Activated B cell treated with CpG ODN at 0.5 μM for 24 hours (primary cell): ENCODE measurements at places on chromosomes 5 and 9.

DNA sequence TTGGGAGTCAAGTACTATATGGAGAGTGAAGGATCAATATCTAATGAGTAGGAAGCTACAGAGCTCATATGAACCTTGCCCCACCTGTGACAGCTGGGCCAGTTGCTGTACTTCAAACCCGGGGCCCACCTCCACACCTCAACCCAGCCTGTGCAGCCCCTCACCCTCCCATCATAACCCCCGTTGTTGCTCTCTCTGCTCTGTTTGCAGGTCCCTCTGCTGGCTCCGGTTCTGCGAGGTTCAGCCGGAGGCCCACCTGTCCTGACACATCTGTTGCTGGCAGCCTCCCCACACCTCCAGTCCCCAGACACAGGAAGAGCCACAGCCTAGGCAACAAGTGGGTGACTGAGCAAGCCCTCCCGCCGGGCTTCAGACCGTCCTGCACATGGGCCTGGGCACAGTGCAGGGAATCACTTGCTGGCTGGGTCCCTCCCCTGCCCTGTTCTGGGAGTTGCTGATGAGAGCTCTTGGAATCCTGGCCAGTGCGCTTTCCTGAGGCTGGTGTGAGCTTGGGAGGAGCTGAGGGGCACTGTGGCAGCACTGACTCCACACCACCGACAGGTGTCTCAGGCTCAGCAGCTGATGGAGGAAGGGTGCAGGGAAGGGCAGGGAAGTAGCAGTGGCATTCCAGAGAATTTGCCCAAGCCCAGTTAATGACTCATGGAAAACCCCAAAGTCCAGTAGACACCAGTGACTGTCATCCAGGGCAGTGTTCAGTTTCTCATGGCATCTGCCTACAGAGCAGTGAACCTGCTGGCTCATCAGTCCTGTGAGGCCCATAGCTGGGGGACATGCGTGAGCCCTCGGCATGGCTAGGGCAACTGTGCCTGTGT lies 69.5 kb upstream of the GARNL3 start:
- no peak for DNase-seq

- DNase-seq = no peak
Measured at GRCh38 chr5:40676613-40677343, 2.9 kb upstream of the PTGER4 start.

DNA sequence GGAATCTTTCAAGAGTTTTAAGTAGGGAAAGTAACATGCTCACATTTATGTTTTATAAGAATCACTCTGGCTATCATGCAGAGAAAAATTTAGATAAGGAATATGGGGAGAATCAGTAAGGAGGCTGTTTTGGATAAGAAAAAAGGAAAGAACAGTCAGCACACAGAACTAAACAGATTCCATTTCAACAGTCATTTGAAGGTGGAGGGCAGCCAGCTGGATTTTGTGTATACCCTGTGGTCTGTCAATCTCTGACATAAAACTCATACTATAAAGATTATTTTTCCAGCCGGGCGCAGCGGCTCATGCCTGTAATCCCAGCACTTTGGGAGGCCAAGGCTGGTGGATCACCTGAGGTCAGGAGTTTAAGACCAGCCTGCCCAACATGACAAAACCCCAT lies 64.2 kb downstream of the PCA3 start:
- DNase-seq = no peak

- no peak for DNase-seq
Measured at GRCh38 chr5:90558344-90559192, at the start of gene ADGRV1. TSS of gene ADGRV1 (plus strand) at chr5:90558797. CDS start at chr5:90558896, 99 bp downstream.

DNA sequence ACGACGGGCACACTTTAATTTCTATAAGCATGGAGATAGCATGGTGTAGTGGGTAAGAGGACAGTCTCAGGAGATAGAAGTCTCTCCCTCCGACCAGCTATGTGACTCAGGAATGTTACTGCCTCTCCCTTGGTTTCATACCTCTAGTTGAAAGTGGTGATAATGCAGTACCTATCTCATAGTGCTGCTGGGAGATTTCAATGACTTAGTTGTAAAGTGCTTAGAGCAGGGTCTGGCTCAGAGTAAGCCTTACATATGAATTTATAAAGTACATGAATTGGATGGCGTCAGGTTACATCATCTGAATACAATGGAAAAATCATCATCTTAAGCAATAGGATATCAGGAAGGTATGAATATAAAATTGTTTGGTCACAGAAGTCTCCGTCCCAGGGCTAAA lies 952.8 kb upstream of the EDIL3 start:
- no peak for DNase-seq

GRCh38 chr9:6758248-6758497 lies 400 bp downstream of the KDM4C start:
- no peak for DNase-seq

DNA sequence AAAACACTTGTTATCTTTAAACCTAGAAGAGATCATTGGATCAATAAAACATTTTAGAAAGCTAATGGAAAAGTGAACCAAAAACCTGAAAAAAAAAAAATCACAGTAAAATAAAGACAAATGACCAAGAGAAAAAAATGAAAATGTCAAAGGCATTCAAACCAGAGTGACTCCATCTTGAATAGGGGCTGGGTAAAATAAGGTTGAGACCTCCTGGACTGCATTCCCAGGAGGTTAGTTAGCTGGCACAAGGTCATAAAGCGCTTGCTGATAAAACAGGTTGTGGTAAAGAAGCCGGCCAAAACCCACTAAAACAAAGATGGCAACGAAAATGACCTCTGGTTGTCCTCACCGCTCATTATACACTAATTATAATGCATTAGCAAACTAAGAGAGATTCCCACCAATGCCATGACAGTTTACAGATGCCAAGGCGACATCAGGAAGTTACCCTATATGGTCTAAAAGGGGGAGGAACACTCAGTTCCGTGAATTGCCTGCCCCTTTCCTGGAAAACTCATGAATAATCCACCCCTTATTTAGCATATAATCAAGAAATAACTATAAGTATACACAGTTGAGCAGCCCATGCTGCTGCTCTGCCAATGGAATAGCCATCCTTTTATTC lies 116.7 kb upstream of the NEK6 start:
- no peak for DNase-seq

- no peak for DNase-seq
Measured at GRCh38 chr5:40485021-40485998, 194.4 kb upstream of the PTGER4 start.

DNA sequence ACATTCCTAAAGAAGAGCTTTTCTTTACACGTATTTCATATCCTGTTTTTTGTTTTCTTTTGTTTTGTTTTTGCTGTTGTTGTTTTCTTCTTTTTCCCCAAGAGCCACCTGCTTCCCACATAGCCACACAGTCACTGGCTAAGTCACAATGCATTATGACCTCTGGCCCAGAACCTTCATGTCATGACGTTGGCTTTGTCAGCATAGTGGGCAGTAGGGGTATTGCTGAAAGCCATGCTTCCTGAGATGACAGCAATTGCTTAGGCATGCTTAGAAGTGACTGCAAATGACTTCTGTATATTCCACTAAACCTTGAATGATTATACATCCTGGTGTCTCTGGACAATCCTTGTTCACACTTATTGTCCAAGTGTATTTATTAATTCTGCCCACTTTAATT lies 375.8 kb downstream of the TAF11L14 start:
- DNase-seq = no peak

DNA sequence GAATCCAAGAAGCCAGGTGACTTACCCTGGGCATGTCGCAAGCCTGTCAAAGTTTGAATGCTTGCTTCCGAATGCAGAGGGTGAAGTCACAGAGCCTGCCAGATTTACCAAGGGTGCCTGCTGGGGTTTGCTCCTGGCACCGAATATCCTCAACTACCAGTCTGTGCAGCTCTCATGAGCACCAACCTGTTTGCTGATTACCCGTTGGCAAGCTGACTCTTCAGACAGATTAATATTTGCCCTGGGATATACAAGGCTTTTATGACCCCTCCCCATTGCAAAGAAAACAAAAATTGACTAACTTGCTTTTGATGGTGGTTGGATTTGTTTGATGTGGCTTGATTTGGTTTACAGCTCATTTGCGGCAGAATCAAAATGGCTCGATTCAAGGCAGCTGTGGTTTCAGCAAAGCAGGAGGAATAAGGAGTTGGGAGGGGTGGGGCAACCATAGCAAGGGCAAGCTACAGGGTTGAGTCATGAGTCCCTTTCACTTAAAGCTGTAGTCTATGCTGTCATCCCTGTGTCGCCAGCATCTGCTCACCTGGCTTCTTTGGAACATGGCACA lies 82.3 kb upstream of the AGXT2 start:
- no peak for DNase-seq

DNA sequence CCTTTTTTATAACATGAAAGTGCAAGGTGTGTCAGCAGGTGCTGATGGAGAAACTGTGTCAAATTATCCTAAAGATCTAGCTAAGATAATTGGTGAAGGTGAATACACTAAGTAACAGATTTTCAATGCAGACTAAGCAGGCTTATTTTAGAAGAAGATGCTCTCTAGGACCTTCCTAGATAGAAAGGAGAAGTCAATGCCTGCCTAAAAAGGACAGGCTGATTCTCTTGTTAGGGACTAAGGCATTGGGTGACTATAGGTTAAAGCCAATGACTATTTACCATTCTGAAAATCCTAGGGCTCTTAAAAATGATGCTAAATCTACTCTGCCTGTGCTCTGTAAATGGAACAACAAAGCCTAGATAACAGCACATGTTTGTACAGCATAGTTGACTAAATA lies 1682.4 kb downstream of the MAT2B start:
- no peak for DNase-seq

DNA sequence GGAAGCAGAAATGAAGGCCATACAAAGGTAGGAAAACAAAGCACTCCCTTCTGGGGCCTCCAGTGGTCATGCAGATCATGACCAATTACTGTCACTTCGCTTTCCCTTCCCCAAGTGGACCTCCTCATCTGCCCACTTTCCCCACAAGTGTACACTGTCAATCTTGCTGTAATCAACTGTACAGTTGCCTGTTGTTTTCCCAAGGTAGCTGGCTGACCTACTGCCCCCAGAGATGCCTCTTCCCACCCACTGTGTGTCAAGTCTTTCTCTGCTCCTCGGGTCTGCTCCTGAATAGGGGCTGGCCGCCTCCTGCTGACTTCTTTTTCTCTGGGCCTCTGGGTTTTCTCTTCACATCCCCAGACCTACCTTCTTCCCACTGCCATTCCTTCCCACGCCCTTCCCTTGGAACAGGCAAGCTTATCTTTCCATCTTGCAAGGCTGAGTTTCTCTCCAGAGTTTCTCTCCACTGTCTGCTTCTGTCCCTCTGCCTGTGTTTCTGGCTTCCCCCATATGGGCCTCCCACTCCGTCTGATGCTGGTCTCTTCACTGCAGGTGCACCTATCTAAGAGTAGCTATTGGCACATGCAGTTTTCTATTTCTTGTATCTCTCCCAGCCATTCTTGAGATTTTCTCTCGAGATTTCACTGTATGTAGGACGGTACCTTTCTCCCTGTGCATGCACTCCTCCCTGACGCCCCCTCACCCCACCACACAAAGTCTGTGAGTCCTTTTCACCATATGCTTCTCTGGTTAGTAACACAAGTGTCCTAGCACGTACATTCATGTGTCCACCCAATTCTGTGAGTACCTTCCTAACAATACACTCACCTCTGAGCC lies 2.4 kb downstream of the ELL2 start:
- DNase-seq = no peak

DNA sequence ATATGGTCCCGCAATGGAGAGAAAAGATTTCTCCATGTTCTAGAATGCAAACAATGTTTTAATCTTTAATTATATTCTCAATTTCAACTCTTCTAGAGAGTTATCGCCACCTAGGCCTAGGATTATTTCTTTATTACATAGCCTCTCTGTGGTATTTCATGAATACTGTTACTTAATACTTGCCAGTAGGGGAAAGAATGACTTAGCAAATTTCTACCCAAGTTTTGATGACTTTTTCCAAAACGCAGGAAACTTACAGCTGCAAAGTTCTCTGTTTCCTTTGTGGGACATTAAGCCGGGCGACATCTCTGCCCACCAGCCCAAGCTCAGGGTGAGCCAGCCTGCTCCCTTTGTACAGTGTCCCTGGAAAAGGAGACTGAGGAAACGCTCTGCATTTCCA lies 73.8 kb downstream of the MED27 start:
- DNase-seq = no peak

- no peak for DNase-seq
Measured at GRCh38 chr9:71806901-71807307, 38.6 kb upstream of the CEMIP2 start.
